Central memory CD4-positive, alpha-beta T cell (primary cell): ENCODE measurements at places on chromosomes 3 and 15.

- DNase-seq: no peak
These were observed 9.9 kb downstream of the ITPR1 start for GRCh38 chr3:4503050-4503449.

GRCh38 chr15:99431661-99432091 is 134.1 kb upstream of the MEF2A start:
- no peak for DNase-seq

GRCh38 chr3:170092907-170093306 is 55.1 kb downstream of the GPR160 start:
- DNase-seq: no peak

- no peak for DNase-seq
These were observed 3.4 kb downstream of the IGF1R start for GRCh38 chr15:98651581-98652220.

- DNase-seq: no peak
These were observed 7.3 kb downstream of the FAM98B start for GRCh38 chr15:38461066-38461833.

DNA sequence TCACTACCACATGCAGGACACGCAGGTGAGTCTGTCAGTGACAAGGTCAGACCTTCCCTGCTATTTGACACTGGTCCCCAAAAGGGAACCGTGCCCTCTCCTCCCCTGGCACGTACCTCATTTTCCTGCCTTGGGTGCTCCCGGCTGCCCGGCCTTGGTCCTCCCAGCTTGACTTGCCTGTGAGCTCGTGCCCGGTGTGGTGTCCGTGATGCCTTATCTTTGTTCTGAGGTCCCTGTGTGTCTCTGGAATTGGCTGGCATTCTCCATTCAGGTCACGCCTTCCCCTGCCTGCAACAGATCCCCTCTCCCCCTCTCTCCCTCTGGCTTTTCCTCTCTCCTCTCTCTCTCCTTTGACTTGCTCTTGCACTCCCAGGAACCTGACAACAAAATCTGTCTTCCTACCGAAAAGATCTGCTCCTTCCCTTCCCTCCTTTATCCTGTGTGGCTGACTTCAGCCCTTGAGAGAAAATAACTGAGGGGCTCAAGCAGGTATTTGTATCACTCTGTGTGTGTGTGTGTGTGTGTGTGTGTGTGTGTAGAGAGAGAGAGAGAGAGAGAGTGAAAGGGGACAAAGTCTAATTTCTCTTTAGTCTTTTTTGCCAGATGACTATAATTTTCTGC is at the start of gene MASP1:
TSS of gene MASP1 (minus strand) at position 226 of the 621 bp plus-strand sequence. CDS start at position 121, 105 bp downstream.
- DNase-seq: no peak

- no peak for DNase-seq
These were observed 20.9 kb downstream of the CBLB start for GRCh38 chr3:105847865-105848264.
